SJSA1 (cell line): ENCODE measurements at places on chromosomes 1 and 21. TPM values are rescaled to one million over a fixed set of nuclear protein-coding genes. Genes with fewer than 3 reads are reported as not detected.

- DNase-seq, result no peak
Measured at GRCh38 chr1:237059244-237059643, 17.3 kb downstream of the RYR2 start.

- no peak for DNase-seq
Measured at GRCh38 chr1:204377800-204378668, 18.3 kb upstream of the PLEKHA6 start.

DNA sequence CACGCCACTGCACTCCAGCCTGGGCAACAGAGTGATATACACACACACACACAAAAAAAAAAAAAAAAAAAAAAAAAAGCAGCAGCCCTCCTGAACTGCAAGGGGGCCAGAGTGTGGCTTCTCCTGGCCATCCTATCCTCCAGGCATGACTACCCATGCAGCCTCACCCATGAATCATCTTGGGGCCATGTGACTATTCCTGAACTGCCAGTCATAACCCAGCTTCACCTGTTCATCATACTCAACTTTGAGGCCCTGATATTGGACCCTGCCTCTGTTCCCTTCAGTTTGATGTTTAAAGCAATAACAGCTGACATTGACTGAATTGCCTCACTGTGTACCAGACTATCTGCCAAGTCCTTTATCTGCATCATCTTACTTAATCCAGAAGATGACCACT is 2.8 kb upstream of the HPCAL4 start:
- no peak for DNase-seq

DNA sequence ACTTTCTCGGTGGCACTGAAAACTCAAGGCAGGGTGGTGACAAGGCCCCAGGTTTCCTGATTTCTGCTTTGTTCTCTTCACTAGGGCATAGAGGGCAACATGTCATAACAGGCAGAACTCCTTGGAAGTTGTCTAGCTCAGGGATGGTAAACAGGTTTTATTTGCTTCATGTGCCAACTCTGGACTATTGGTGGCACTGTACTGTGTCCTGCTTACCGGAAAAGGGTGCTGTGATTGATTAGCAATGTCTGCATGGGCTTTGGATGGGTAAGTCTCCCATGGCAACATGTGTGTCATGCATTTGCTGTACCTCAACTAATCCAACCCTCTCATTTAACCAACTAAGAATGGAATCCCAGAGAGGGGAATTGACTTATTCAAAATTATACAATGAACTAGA is 70.7 kb upstream of the USP24 start:
- DNase-seq, result no peak

The GPR37L1 gene
- total RNA-seq, result 0.05 TPM in 1 of 2 replicates, not detected in the other

GRCh38 chr1:14662116-14662515 is 63.6 kb downstream of the KAZN start:
- no peak for DNase-seq

- no peak for DNase-seq
Measured at GRCh38 chr21:15644489-15644888, 85.3 kb upstream of the USP25 start.

The CR1 gene
- not detected in 2 replicates for total RNA-seq

DNA sequence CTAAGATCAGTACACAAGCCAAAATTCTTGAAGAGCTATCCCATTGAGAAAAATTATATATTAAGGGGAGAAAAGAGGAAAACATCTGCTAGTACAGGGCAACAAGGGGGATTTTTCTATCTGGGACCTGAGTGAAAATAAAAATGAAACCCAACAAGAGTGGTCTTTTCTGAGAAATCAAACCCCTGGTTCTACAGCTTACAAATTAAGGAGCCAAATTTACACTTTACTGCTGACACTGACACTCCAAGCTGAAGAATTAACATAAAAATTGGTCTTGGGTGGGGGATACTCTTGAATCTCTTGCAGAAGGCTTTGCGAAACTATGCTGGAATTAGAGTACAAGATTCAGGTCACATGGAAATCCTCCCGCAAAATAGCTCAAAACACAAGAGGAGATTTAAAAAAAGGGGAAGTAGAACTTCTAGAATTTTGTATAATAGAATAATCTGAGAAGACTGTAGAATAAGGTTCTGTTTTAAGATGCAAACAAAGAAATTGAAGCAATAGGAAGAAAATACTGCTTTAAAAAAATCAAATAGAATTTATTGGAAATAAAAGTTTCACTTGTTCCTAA is 32.1 kb upstream of the HSPA13 start:
- no peak for DNase-seq

DNA sequence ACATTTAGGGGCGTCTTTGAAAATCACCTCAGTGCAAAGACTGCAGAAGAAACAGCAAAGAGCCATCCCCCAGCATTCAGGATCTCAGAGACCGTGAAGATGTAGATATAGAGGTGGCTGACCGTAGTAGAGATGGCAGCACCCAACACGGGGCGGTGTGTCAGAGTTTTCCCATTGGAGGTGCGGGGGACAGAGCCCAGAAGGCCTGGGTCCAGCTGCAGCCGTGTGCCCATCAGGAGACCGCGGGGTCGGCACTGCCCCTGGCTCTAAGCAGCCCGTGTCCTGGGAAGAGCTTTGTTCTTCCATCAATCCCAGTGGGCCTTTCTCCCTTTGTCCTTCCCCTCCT is 1.1 kb downstream of the GABRD start:
- no peak for DNase-seq

DNA sequence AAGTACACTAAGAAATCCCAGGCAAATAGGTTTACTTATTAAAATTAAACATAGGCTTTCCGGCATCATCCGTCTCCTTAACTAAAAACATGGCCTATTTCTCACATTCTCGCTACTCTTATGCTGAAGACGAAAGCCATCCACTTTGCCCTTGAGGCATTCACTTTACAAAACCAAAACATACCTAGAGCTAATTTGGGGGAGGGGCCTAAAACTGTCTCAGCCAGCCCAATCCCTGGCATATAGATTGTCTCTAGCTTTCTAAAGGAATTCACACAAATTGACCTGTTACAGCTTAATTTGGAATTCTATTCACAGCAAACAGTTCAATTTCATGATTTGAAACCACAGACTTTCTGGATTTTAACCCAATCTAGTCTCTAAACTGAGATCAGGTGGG is 34.8 kb downstream of the SLC35D1 start:
- no peak for DNase-seq

The OR6F1 gene
- not detected in 2 replicates for total RNA-seq

The WDR64 gene
- 0.24 TPM in 1 of 2 replicates, not detected in the other for total RNA-seq

GRCh38 chr1:41365772-41366454 is 4.7 kb downstream of the FOXO6 start:
- DNase-seq, result no peak

- DNase-seq, result no peak
Measured at GRCh38 chr1:181397845-181398244, 85.5 kb upstream of the CACNA1E start.

The SPATA17 gene
- 0.29 TPM in 1 of 2 replicates, not detected in the other for total RNA-seq

The RBP7 gene
- total RNA-seq, result 0.38 and 8.1 TPM in 2 replicates

The ALX3 gene
- not detected in 2 replicates for total RNA-seq

The LAMB3 gene
- total RNA-seq, result 2.1 and 4.1 TPM in 2 replicates

- no peak for DNase-seq
Measured at GRCh38 chr1:48697066-48697707, 79.5 kb downstream of the BEND5 start.

The NTPCR gene
- total RNA-seq, result 40.2 and 46.6 TPM in 2 replicates

DNA sequence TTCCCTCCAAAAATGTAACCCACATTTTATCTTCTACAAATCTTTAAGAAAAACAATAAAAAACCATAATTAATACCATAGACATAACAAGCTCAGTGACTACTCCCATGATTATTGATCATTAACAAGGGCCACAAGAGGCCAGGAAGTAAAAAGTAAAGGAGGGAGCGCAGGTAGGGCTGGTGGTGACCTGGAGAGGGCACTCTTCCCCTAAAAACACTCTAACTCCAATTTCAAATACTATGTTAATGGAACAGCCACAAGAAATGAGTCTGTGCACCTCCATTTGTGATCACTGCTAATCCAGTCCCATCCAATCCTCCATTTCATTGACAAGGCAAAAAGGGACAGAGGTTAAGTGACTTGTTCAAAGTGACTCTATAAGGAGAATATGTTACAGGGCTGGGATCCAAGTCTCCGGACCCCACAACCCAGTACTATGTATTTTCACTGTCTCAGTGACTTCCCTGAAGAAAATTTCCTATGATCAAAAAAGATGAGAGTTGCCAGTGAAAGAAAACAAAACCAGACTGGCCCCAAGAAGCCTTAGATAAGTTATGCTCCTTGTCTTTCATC is 41.2 kb upstream of the CFAP298 start:
- DNase-seq, result peak; percentile 8

- no peak for DNase-seq
Measured at GRCh38 chr1:3330771-3331245, 123.7 kb upstream of the ARHGEF16 start.

GRCh38 chr1:59731591-59731990 is 83.2 kb upstream of the HOOK1 start:
- DNase-seq, result no peak

The SYNC gene
- total RNA-seq, result 167 and 209 TPM in 2 replicates

The PATJ gene
- 4.5 and 5.8 TPM in 2 replicates for total RNA-seq

GRCh38 chr1:61743431-61743705 is 1.1 kb downstream of the PATJ start:
- no peak for DNase-seq

The BGLAP gene
- total RNA-seq, result not detected in 2 replicates

GRCh38 chr21:15182731-15183130 is 117.9 kb upstream of the NRIP1 start:
- no peak for DNase-seq

- no peak for DNase-seq
Measured at GRCh38 chr1:226349801-226350518, 41.0 kb upstream of the LIN9 start.

The SPAG17 gene
- total RNA-seq, result 0.09 TPM in 1 of 2 replicates, not detected in the other

DNA sequence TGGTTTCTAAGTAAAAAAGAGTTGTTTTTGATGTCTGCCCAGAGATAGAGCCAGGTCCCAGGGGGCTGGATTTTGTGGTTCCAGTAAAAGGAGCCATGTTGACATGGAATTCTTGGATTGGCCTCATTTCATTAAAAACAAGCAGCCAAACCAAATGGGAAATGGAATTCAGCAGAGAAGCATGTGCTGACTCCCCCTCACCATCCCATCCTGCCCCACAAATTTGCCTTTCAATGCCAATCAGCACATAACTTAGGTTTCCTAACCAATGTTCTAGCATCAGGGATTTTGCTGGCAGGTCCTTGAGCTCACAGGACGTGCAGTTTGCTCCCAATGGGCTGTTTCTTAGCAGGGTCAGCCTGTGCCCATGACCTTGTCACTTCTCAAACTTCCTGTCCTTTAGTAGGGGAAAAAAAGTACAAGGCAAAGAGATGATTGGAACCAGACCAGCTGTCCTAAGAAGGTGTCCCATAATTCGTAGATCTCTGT is 101.5 kb upstream of the GADD45A start:
- no peak for DNase-seq

GRCh38 chr1:66436378-66437135 is 97.4 kb upstream of the SGIP1 start:
- DNase-seq, result peak; percentile 52

- DNase-seq, result no peak
Measured at GRCh38 chr1:204313675-204314074, 46.1 kb downstream of the PLEKHA6 start.

The FCER1G gene
- 1.1 TPM in 1 of 2 replicates, not detected in the other for total RNA-seq

DNA sequence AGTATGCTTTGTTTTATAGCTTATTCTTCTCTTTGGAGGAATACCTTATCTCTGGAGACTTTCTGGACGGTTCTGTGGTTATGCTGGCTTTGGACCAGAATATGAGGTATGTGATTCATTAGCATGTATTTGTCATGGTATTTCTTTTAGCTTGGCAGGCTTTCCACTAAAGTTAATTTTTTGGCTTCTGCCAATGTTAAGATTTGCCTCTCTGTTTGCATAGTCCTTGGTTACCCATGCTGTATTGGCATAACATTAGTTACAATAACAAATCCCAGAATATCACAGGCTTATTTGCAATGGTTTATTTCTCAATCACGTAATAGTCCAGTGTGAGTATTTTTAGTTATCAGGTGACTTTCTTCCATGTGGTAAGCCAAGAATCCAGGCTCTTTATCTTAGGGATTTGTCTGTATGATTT is 9.7 kb downstream of the ZMPSTE24 start:
- no peak for DNase-seq

GRCh38 chr1:17688217-17688810 is 66.8 kb upstream of the ACTL8 start:
- no peak for DNase-seq

The CRYAA gene
- total RNA-seq, result not detected in 2 replicates

DNA sequence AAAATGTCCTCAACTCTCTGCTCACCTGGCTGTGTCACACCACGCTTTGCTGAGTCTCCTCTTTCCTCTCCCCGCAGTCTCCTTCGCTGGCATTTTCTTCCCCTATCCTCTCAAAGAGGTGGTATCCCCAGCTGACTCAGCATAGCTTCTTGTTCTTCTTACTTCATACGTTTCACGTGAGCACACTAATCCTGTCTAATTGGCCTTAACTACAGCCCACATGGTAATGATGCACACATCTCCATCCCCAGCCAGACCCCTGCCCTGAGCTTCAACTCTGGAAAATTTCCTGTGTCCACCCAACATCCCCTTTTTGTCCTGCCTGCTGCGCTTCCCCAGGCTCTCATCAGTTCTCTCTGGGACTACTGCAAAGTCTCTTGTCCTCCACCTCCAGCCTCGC is 169.8 kb downstream of the TTLL7 start:
- no peak for DNase-seq

GRCh38 chr1:153745417-153745816 is 17.6 kb downstream of the INTS3 start:
- DNase-seq, result no peak

The PTGS2 gene
- 0.13 TPM in 1 of 2 replicates, not detected in the other for total RNA-seq

DNA sequence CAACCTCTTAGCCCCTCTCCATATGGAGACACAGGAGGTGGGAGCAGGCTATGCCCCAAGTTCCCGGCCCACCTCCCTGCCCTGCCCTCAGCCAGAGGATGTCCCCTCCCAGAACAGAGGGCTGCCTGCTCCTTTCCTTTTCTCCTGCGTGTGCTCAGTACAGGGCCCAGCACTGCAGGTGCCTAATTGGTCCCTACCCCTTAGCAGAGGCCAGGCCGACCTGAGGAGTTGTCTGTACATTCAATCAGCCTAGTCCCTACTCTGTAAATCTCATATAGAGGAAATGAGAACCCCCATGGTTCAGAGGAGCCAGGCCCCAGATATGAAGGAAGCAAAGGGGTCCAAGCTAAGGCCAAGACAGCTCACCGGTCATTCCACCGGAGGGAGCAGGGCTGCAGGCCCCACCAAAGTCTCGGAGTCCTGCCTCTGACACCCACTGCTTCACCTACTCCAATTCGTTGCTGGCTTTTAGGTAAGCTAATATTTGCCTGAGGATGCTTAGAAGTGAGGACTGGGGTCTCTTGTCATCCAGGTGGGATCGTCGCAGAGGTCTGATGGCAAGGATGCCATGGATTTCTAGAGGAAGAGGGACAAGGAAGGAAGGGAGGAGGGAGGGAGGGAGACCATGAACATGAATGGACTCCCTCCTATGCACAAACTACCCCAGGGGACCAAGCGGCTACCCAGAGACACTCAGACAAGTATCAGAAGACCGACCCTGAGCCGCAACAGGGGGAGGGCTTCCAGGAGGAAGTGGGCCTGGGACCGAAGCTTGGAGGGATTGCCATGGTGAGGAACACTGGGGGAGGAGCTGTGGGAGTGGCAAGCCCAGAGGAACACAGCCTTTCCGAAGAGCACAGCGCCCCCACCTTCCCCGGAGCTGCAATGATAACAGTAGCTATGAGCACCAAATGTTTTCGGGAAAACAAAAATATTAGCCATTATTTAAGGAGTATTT is 30.4 kb upstream of the FOXO6 start:
- DNase-seq, result no peak
